IMR-90 (cell line): ENCODE measurements at places on chromosomes 5 and 9.

- DNase-seq = peak; percentile 53
These were observed 18.1 kb downstream of the SLC1A1 start for GRCh38 chr9:4508246-4508906.

- peak; percentile 98 for DNase-seq
These were observed 72.3 kb upstream of the NIPAL4 start for GRCh38 chr5:157387683-157388093.

DNA sequence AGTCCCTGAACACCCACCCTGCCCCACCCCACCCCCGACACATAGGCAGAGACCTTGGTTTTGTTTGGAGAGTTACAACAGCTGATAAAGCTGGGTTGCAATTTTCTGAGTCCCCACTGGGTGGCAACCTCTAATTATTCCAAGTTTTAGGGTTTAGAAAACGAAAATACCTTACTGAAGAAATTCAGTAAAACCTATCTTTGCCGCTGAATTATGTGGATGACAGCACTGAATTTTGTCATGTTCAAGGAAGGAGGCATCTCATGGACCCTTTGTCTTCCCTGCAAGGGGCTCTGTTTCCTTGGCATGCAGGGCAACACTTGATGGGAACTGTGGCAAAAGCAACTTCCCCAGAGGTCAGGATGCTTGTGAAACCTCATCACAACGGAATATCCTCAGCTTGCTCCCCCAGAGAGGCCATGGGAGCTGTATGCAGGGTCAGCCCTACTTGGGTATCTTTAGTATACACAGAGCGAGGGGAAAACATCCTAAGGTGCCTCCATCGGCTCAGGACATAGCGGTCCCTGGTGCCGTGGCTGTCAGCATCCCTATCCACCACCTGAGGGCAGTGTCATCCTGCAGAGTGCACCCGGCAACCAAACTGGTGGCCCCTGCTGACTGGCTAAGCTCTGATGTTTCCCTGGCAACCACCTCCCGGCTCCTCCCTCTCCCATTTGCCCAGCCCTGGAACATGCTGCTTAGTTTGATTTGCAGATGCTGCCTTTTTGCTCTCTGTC is 123.1 kb downstream of the RXRA start:
- peak; percentile 94 for DNase-seq

GRCh38 chr9:36319806-36320205 is 61.6 kb upstream of the GNE start:
- DNase-seq = no peak

GRCh38 chr9:95857124-95857523 is 18.4 kb upstream of the ERCC6L2 start:
- DNase-seq = peak; percentile 87

DNA sequence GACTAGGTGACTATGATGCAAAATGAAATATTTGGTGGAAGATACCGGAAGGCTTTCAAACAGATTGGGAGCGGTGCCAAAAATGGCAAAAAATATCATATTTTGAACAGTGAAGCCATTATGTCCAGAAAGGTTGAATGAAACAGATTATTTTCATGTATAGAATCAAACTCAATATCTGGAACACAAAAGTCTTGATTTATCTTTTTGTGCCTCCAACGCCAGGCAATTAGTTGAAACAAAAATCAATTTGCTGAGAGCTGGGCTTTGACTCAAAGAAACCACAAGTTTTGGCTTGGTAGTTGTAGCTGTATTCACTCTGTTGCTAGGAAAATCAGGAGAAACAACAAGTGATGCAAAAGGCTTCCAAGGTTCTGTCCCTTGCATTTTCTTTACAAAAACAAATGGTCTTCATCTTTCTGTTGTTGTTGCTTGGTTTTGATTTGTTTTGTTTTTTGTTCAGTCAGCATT is 421.7 kb upstream of the TYRP1 start:
- DNase-seq = no peak

GRCh38 chr5:65268525-65268924 is 213.2 kb downstream of the ADAMTS6 start:
- no peak for DNase-seq

DNA sequence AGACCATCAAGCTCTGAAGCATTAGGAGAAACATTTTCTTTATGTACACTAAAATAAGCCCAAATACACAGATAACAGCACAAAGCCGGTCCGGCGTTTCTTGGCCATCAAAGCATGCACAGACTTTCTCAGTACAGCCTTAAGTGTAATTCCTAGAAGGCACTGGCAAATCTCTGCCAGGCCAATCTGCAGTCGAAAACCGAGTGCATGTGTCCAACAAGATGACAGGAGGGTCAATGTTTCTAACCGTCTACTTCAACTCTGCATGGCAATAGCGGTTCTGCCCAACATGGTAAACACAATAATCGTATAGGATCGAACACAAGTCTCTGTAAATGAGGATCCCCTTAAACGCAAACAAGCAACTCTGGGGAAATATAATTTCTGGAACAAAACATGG is 1.1 kb downstream of the ARL15 start:
- DNase-seq = peak; percentile 15

DNA sequence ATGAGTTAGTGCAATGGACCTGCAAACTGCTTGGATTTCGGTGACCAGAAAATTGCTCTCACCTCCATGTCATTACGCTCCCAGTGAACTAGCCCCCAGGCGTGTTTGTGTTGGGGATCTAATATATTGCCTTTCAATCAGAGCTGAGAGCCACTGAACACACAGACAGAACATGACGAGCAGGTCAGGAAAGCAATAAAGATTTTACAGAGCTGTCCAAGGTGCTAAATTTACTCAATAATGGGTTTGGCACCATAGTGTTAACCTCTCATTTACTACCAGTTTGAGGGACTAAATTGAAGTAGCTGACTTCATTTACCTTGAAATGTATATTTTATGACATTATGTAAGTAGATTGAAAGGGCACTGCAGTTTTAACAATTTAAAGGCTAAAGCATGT is 383.0 kb downstream of the EBF1 start:
- DNase-seq = no peak

- DNase-seq = no peak
These were observed at the start of gene FOXE1 for GRCh38 chr9:97853056-97853843. Gene FOXE1, plus strand, starts transcription at chr9:97853226. Its CDS starts 689 bp downstream, at chr9:97853915.

DNA sequence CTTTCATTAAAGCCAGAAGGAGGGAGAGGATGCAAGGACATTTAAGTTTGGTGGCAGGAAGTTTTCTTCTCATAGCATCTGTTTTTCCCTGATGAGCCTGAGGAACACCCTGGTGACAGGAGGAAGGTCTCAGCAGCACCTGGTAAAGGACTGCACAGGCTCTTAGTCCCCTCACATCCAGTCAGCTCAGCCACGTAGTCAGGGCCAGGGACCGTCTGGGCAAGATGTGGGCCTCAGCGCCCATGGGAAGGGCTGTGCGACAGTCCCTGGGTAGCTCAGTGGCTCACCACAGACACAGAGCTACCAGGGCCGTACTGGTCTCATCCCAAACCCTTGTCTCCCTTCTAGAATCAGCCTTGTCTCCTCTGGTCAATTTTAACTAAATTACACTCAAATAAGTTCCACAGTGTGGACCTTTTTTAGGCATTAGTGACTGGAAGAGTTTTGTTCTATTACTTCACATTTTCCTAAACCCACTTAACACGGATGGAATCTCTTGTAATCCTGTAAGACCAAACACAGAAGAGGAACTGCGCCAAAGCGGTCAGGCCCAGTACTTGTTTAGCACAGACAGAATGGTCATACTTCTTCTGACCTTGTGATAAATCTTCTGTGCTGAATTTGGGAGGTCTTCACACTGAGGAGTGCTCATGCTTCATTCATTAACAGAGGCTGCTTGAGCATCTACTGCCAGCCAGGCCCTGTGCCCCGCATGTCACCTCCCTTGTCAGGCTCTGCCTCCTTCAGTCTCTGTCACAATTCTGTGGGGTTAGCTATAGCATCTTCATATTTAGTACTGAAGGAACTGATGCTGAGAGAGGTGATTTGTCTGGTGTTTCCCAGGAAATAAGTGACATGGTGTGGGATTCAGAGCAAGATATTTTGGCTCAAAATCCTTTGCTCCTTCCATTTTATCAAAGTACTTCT is 91.4 kb downstream of the ANGPTL2 start:
- DNase-seq = no peak

DNA sequence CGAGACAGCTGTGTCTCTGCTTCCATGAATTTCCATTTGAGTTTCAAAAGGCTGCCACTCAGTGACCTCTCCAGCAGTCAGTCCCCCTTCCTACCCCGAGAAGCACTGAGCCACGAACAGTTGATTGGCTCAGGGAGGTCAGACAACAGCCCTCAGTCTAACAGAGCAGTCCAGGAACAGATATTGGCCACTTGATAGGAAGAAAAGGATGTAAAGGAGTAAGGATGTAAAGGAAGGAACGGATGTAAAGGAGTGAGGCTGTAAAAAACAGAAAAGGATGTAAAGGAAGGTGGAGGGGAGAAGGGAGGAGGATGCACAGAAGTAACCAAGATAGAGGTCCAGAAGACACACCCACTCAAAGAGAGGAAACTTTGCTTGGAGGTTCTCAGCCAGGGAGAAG is 3.2 kb upstream of the NR4A3 start:
- no peak for DNase-seq

GRCh38 chr5:166710271-166710670 is 1581.2 kb upstream of the WWC1 start:
- no peak for DNase-seq

- no peak for DNase-seq
These were observed 30.7 kb downstream of the ACOT12 start for GRCh38 chr5:81363093-81363871.

DNA sequence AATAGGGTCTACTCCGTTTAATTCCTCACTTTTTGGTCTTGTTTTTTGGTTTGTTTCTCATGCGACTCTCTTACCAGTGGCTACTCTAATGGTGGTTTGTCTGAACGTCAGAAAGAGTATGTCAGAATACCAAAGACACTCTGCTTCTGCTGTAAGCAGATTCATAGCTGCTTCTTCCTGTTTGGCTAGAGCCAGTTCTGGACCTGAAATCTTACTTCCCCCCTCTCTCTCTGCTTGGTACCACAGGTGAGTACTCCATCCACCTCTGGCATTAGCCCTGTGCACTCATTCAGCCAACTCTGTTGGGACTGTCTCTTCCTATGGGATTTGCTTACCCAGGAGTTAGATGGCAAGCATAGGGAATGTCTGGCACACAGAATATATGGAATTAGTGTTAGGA is 6.6 kb downstream of the ZCCHC7 start:
- DNase-seq = no peak

DNA sequence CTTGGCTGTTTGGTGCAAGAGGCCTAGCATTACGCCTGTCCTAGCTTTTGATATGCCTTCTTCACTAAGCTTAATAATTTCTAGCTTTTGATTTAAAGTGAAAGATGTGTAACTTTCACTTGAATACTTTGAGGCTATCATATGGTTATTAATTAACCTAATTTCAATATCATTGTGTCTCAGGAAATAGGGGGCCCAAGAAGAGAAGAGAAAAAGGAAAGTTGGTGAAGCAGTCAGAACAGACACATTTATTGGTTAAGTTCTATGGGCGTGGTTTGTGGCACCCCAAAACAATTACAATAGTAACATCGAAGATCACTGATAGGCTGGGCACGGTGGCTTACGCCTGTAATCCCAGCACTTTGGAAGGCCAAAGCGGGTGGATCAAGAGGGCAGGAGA is 40.9 kb upstream of the F2RL2 start:
- no peak for DNase-seq

- DNase-seq = no peak
These were observed 141.0 kb downstream of the SSBP2 start for GRCh38 chr5:81609810-81610375.

DNA sequence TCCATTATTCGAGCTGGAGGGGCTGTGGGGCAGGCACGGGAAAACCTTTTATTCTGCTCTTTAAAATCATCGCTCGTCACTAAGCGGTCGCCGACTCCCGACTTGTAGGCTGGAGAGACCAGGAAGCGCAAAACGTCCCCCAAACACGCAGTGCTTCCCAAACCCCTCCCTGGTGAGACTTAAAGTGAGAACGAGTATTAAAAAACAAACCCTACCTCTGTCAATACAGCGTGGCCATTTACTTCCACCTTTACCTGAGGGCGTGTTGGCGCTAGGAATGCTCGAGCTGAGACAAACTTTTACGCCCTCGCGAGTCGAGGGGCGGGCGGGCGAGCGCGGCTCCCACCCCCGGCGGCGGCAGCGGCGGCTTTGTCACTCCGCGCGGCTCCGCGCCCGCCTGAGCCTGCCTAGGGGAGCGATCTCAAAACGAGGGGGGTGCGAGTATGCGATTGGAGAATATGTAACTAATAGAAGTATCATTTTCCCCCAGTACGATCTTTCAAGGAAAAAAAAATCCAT is at the start of gene NR2F1-AS1:
TSS of gene NR2F1-AS1 (minus strand) at position 293 of the 519 bp plus-strand sequence.
- DNase-seq = peak; percentile 63

- peak; percentile 53 for DNase-seq
These were observed 307.4 kb upstream of the HAPLN1 start for GRCh38 chr5:84028093-84028492.

DNA sequence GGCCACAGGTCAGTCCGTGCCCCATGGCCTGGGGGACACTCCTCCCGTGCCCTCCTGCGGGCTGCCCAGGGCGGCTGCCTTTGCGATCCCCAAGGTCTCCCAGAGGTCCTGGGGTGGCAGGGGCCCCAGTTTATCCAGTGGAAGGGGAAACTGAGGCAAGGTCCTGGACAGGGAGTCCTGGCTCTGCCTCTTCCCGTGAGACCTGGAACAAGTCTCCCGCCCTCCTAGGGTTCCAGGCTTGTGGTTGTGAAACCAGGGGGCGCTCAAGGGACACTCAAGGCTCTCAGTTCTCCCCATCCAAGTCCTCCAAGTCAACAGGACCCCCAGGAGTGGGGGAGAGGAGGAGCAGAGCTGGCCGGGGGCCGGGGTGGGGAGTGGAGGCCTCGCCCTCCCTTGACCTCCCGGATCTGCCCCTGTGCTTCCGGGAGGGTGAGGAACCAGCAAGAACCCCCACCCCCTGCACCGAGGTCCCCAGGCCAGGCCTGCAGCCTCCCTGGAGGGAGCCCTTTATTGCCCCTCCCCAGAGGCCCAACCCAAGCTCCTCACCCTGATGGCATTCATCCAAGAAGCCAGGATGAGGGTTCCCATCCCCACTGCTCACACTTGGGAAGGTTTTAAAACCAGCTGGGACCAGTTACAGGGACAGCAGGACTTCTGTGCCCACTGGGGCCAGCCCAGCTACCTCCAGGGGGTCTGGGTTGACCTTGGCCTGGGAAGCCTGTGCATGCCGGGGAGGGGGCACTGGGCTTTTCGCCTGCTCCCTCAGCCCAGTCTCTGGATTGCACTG is 24.7 kb upstream of the TMEM250 start:
- peak; percentile 9 for DNase-seq

DNA sequence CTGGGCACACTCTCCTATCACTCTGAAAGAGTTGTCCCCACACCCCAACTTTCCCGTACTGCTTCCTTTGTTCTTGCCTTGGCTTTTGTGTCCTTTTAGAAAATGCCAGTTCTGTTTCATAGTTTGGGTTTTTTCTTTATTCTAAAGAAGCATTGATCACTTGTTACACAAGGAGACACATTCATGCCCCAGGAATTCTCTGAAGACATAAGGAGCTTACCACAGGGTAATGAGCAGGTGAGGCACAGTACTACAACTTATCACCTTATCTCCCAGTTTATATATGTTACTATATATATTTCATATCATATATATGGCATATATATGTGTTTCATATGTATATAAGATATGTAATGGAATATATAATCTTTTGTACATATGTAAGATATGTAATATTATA is 6.5 kb upstream of the SSBP2 start:
- DNase-seq = no peak
